ENCODE measurements at places on chromosomes 4 and X. TPM values are rescaled to one million over a fixed set of nuclear protein-coding genes. Genes with fewer than 3 reads are reported as not detected.

CD38 gene
- total RNA-seq = 0.17 TPM

VCX gene
- total RNA-seq = not detected

DNA sequence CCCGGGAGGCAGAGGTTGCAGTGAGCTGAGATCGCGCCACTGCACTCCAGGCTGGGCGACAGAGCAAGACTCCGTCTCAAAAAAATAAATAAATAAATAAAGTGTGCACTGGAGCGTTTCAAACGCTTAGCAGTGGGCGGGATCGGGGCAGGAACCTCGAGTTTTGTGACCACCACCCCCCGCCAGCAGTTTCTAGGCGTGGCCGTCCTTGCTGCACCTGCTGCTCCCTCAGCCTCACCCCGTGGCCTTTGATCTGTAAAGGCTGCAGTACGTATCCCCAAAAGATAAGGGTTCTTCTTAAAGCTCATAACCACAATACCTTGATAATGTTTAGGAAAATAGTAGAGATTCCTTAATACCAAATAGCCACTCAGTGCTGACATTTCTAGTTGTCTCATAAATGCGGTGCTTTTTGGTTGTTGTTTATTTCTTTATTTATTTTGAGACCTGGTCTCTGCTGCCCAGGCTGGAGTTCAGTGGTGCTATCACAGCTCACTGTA, 33.2 kb downstream of the PCGF3 start:
- no peak for DNase-seq

- no peak for DNase-seq
Observed at GRCh38 chr4:38870098-38870808, 2.6 kb downstream of the FAM114A1 start.

DNA sequence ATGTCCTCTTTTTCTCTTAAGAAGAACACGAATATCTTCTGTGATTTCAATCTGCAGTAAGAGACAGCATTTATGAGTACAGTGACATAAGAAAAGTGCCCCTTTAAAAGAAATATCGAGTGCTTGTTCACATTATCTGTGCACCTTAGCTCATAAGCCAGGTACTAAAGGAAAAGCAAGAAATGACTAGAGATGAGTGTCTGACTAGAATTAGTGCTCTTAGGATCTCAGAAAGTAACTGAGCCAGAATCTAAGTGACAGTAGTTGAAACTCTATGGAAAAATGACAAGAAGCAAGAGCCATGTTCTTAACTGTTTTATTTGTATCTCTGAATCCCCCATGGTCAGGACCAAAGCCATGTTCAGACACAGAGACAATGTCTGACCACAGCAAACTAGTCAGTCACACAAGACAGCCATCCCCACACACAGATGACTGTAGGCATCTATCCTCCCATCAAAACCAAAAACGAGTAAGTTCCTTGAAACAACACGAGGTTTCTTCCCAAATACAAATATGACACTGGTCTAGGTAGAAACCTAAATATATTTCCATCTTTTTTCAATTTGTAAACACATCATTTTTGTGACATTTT, 36.8 kb downstream of the ACSL4 start:
- DNase-seq = no peak

DNA sequence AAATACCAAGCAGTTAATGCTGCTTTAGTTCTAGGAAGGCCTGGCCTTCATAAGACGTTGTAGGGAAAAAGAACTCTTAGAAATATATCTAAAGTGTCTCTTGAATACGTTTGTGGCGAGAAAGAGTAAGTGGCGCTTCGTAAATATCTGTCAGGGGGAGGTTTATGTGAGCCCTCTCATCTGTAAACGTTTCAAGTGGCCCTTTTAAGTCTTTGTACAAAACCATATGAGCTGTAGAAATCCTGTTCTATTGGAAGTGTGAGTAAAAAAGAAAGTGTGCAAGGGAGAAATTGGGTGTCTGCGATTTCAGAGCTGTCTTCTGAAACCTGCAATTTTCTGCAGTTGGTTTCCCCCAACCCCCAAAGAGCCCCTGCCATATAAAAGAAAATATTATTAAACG, 8.6 kb upstream of the INTU start:
- no peak for DNase-seq

- no peak for DNase-seq
Observed at GRCh38 chr4:85600501-85600900, 125.6 kb downstream of the ARHGAP24 start.

DNA sequence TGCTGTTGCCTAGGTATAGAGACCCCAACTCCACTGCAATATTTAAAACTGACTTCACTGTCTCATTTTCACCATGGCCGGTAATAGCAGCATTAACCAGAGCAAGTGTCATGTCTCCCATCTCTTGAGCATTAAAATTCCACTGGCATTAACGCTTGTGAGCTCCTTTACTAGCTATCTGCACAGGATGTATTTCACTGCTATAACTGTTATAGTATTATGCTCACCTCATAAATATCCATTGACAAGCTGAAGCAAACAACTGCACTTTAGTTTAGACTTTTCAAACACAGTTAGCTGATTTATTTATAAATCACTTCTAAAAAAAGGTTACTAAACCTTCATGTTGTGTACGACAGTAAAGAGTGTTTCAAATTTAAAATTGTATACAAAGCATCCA, 157.8 kb downstream of the ANTXR2 start:
- DNase-seq = no peak

ABLIM2 gene
- 4.3 TPM for total RNA-seq

- DNase-seq = no peak
Observed at GRCh38 chr4:179836179-179837075, 2394.2 kb upstream of the AGA start.

UGT2B17 gene
- not detected for total RNA-seq

MAMLD1 gene
- total RNA-seq = 0.21 TPM

GRCh38 chr4:127203562-127204200, 429.1 kb upstream of the INTU start:
- DNase-seq = peak; percentile 20
